ENCODE measurements at places on chromosomes 3 and 15.
A peak's percentile ranks its signal among the peaks of the same experiment; 100 is the strongest.

DNA sequence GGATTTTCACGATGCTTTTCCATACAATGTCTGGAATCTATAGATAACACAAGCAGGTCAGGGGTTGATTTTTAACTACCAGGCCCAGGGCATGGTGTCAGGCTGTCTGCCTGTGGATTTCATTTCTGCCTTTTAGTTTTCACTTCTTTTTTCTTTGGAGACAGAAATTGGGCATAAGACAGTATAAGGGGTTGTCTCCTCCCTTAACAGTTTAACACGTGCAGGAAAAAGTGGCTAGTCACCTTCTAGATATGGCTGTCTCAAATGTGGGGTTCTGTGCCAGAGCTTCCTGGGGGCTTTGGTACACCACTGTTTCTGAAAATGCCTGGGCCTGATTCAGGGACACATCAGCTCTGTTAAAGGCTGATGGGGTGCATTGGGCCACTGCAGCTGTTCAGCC, 7.4 kb upstream of the ZNF589 start:
- DNase-seq: no peak

- DNase-seq: peak; percentile 78
These were observed at the start of gene ARL8B for GRCh38 chr3:5122030-5122740. Gene ARL8B (plus strand): TSS chr3:5122292. CDS start chr3:5122466, 174 bp downstream.

DNA sequence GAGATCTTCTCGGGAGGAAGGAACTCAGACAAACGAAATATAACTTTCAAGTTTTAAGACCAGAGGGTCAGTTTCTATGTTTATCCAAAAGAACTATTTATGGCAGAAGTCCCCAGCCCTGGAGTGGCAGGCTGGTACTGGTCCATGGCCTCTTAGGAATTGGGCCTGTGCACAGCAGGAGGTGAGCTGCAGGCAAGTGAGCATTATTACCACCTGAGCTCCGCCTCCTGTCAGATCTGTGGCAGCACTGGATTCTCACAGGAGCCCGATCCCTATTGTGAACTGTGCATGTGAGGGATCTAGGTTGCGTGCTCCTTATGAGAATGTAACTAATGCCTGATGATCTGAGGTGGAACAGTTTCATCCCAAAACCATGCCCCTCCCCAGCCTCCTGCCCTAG, 14.3 kb upstream of the HPS3 start:
- DNase-seq: no peak

GRCh38 chr15:74041777-74042435, 40.4 kb downstream of the GOLGA6A start:
- no peak for DNase-seq

Measured in Kasumi-1 (cell line).